ENCODE measurements at places on chromosomes 12 and 14. TPM values are rescaled to one million over a fixed set of nuclear protein-coding genes. Genes with fewer than 3 reads are reported as not detected.

GRCh38 chr12:53550595-53550994, 43.3 kb upstream of the NPFF start:
- DNase-seq: no peak

DNA sequence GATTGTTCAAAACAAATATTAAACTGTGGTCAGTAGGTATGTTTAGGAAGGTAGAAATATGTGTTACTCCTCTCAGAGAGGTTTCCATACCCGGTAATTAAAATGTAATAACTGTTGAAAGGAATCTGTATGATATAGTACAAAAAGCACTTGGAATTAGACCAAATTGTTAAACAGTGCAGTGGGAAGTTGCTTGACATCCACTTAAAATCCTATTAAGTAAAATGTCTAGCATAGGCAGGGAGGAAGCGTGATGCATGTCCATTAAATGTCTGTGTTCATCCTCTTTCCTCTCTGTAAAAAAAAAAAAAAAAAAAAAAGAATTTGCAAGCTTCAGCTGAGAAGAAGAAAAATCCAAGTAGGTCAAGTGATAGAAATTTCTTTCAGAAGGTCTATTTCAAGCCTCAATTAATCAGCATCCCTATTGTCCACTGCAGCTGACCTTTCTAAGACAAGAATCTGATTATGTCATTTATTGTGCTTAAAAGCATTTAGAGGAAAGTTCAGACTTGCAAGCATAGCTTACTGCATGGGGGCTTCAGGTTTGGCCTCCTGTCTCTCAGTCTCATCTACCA, 265.6 kb upstream of the RGS6 start:
- no peak for DNase-seq

DNA sequence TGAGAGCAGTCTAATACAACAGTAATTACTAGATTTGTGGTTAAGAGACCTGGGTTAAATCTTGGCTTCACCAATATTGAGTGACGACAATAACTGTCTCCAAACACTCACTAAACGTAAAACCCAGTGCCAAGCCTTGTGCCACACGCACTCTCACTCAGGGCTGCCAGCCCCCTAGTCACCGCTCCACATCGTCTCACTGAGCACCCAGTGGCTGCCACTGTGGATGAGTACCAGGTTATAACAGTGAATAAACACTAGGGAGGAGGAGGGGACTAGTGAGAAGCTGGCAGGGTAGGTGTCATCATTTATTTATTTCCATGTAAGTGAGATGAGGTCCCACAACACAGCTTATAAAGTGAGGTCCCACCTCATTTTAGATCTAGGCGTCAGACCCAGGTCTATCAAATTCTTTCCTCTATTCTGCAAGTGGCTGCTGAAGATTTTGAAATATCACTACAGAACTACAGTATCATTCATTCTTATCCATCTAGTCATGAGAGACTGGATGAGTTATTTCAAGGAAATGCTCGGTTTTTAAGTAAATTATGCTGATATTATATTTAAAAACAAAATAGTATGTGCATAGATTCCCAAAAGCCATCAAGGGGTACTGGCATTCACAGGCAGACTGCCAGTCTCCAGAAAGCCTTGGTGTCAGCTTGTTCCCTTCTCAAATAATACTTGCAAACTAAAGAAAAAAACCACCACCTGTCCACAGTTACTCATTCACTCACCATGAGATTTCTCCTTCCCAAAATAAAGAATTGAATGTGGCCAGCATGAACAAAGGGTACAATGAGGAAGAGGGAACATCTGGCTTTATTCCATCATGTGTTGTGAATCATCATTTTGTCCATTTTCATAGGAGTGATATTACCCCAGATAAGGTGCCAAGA, 84.0 kb downstream of the PTPN21 start:
- DNase-seq: no peak

DNA sequence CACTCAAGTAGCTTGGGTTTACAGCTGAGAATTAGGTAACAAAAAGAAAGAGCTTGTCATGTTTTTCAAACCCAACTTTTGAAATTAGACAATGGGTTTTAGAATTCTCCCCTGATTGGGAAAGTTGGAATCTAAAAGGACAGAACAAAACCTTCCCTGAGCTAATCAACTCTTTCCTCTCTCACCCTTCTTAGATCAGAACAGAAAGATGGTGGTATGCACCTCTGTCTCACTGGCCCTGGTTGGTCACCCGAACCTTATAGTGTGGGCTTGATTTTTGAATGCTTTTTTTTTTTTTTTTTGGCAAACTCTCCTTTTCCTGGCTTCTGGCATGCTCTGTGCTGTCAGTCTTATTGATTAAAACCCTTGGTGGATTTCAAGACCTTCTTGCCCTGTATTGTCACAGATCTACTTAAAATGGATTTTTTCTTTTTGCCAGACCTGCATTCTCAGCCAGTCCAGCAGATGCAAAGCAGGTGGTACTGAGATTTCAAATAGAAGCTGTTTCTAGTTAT, 251.1 kb upstream of the RMST start:
- no peak for DNase-seq

- DNase-seq: no peak
Observed at GRCh38 chr14:53306911-53307310, 153.8 kb upstream of the DDHD1 start.

DNA sequence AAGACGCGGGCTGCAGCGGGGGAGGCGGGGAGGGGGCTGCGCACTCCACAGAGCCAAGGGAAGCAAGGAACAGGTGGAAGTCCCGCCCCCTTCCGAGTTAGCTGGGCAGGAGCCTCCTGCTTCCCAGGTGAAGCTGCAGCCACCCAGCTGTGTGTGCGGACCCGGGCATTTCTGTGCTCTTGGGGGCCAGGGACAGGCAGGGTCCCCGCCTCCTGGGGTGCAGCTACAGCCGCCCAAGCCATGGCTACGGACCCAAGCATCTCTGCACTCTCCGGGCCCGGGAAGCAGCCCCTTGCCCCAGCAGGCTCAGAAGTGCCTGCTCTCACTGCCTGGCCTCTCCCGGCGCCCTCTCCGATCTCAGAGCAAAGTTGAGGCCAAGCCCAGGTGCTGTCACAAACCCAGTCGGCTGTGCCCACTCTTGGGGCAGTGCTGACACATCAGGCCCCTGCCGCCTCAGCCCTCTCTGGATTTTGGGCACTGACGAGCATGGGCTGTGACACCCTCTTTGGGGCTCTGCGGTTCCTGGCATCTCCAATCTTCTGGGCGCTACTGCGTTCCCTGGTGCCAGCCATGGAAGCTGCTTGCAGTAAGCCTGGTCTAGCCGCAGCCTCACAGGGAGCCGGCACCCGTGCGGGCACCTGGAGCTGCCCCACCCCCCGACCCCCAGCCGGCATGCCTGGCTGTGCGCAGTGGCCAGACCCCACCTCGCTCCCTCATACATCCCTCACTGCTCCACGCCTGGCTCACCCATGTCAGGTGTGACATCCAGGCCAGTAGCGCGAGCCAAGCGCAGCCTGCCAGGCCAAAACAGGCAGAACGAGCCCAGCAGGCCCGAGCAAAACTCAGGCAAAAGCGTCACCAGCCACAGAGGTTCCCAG, 8.5 kb upstream of the MGAT4C start:
- no peak for DNase-seq

- DNase-seq: no peak
Observed at GRCh38 chr12:66232263-66232662, 43.2 kb downstream of the IRAK3 start.

GRCh38 chr14:101549154-101549553, 12.1 kb upstream of the DIO3 start:
- DNase-seq: no peak

DNA sequence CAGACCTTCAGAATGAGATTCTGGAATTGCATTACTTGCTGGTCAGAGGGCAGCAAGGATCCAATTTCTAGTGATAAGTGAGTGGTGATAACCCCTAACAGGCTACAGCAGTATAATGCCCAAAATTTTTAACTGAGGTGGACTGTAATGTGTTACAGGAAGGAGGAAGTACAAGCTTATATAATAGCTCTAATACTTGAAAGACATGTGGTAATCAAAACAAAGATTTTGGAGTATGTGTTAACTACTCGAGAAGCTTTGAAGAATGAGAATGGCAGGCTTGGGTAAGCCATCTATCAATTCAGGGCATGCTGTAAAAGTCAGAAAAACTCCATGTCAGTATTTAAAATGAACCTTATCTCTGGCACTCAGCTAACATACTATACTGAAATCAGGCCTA, 70.5 kb downstream of the ANKS1B start:
- DNase-seq: no peak

DNA sequence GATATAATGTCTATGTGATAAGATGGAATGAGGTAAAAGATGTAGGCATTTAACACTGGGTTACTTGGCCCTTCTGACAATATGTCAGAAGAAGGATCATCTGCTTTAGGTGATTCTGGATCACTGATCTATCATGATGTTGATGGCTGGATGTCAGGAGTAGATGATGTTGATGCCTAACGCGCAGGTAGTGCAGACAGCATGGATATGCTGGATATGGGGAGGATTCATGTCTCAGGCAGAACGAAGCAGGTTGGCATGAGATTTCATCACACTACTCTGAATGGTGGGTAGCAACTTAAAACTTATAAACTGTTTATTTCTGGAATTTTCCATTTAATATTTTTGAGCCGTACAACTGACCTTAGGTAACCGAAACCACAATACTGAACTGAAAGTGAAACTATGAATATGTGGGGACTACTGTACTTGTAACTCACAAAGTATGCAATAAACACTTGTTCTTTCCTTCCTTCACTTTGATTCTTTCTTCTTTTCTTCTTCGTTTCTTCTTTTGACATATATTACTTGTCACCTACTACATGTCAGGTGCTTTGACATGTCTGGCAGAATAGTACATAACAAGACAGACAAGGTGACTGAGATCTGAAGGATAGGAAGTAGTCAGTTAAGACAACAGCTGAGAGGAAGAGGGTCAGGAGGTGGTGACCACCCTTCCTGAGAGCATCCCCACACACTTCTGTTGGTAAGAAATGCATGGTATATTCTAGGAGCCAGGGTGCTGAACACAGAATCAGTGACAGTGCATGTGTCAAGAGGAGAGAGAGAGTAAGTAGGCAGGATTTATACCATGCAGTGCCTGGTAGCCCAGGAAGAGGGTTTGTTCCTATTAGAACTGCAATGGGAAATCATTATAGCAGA, 238.8 kb downstream of the PPFIA2 start:
- no peak for DNase-seq

- DNase-seq: no peak
Observed at GRCh38 chr14:29926701-29927375, 809 bp downstream of the PRKD1 start.

GRCh38 chr14:72800848-72801370, 93.0 kb downstream of the DPF3 start:
- DNase-seq: no peak

GRCh38 chr12:49298160-49298559, 3.2 kb downstream of the PRPH start:
- no peak for DNase-seq

DNA sequence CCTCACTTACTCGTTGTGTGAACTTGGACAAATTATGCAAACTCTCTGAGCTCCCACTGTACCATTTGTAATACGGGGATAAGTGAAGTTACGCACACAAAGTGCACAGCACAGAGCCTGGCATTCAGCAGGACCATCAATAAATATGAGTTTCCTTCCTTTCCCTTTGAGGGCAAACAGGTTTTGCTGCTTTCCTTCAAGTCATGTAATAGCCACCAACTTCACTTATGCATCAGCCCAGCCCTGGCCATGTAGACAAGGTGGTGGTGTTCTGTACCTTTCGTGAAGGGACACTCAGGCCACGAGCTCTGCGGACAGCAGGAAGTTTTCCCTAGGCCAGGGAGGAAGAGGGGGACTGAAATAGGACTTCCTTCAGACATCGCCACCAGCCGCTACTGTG, 272.7 kb downstream of the CACNA1C start:
- DNase-seq: no peak

DNA sequence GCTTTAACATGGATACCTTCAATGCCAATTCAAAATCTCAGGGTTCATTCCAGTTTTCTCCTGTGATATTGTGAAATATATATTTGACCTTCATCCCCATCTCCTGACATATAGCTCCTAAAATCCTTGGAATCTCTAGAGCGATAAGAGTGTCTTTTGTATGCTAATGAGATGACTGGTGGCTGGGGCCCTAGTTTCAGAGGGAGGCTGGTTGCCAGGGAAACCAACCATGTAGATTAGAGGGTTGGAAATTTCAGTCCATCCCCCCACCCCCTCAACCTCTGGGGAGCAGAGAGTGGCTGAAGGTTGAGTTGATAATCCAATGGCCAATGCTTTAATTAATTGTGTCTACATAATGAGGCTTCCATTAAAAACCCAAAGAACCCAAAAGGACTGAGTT, 59.4 kb downstream of the SDR9C7 start:
- DNase-seq: no peak

DNA sequence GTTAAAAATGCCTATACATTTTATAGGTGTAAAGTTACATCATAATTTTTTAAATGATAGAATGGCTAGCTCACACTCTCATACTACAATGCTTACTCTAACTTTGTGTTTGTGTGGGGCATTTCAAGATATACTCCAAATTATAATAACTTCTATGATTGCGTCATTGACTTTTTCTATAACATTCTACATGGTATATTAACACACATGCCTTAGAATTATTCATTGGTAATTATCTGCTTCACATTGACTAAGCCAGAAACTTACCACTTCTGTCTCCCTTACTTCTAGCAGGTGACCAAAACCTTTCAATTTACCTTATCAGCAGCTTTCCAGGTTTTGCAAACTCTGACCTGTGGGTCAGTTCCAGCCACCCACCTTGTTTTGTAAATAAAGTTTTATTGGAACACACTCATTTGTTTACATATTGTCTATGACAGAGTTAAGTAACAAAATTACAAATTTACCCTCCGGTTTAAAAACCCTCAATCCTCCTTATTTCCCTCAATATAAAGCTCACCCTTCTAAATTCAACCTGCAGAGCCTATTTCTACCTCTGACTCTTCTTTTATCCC, 12.7 kb upstream of the FLRT2 start:
- no peak for DNase-seq

GRCh38 chr12:113007166-113007565, 28.8 kb downstream of the OAS2 start:
- no peak for DNase-seq

- DNase-seq: no peak
Observed at GRCh38 chr12:92466391-92467305, 236.1 kb upstream of the PLEKHG7 start.

GRCh38 chr12:12941450-12942350, 10.3 kb downstream of the GPRC5D start:
- no peak for DNase-seq

DNA sequence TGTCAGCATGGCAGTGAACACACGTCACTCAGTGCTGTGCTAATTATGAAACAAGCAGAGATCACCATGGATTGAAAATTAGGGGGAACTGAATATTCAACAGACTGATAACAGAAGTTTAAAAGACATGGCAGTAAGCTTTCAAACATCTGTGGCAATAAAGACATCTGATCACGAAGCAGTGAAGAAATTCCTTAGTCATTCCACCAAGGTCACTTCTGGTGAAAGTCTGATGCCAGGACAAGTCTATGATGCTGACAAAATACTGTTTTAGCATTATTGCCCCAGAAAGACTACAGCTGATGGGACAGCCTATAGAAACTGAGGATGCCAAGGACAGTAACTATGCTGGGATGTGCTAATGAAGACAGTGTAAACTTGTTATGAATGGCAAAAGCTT, 126.9 kb upstream of the RBM19 start:
- no peak for DNase-seq

The BCL2L14 gene
- total RNA-seq: 10.4 TPM

The KRT75 gene
- total RNA-seq: not detected

The NANOG gene
- not detected for total RNA-seq

The RGS6 gene
- 2.0 TPM for total RNA-seq

The TMEM132C gene
- not detected for total RNA-seq

The ADAM20 gene
- 0.61 TPM for total RNA-seq

The SLCO1B1 gene
- not detected for total RNA-seq

The STYK1 gene
- total RNA-seq: not detected

The RASSF9 gene
- not detected for total RNA-seq

The ANKRD33 gene
- not detected for total RNA-seq

The ADCY6 gene
- total RNA-seq: 0.78 TPM

Data from activated T-helper 1 cell treated with anti-CD3 and anti-CD28 coated beads, Interleukin-12 subunit alpha, Interleukin-12 subunit beta, Interleukin-2, Interleukin-4 antibody, amounts not matched to agents 30 ng/mL and 10 ng/mL and 1 ng/mL, durations not matched to agents 14 hours and 24 hours and 36 hours (primary cell).